ENCODE measurements at places on chromosomes 4 and X.

DNA sequence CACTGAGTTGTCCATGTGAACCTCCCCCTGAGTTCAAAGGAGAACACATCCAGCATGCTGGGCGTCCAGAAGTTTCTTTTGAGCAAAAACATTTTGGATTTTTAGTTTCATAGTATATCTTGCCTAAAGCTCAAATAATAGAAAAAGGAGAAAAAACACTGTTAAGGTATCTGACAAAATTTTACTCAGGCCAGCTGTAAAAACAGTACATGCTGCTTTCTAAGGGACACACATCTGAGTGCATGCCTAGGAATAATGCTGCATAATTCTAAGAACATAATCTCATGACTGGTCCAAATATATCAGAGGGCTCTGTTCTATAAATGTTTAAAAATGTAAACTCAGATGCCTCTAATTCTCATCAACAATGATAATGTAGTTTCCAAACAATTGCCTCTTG, 561.3 kb upstream of the INTU start:
- DNase-seq = no peak

- DNase-seq = no peak
These were observed 165.6 kb upstream of the S100G start for GRCh38 chrX:16484338-16484737.

DNA sequence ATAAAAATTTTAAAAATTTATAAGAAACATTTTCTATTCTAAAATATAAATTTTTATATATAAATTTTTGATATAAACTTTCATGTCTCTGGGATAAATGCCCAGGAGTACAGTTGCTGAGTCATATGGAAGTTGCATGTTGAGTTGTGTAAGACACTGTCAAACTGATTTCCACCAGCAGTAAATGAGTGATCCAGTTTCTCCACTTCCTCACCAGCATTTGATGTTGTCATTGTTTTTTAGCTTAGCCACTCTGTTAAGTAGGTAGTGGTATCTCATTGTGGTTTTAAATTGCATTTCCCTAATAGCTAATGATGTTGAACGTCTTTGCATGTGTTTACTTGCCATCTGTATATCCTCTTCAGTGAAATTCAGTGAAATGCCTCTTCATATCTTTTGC, 66.5 kb downstream of the MAMLD1 start:
- DNase-seq = no peak

- no peak for DNase-seq
These were observed 27.9 kb upstream of the NFXL1 start for GRCh38 chr4:47942081-47942819.

GRCh38 chr4:185210102-185210981, 944 bp downstream of the SNX25 start:
- DNase-seq = no peak

DNA sequence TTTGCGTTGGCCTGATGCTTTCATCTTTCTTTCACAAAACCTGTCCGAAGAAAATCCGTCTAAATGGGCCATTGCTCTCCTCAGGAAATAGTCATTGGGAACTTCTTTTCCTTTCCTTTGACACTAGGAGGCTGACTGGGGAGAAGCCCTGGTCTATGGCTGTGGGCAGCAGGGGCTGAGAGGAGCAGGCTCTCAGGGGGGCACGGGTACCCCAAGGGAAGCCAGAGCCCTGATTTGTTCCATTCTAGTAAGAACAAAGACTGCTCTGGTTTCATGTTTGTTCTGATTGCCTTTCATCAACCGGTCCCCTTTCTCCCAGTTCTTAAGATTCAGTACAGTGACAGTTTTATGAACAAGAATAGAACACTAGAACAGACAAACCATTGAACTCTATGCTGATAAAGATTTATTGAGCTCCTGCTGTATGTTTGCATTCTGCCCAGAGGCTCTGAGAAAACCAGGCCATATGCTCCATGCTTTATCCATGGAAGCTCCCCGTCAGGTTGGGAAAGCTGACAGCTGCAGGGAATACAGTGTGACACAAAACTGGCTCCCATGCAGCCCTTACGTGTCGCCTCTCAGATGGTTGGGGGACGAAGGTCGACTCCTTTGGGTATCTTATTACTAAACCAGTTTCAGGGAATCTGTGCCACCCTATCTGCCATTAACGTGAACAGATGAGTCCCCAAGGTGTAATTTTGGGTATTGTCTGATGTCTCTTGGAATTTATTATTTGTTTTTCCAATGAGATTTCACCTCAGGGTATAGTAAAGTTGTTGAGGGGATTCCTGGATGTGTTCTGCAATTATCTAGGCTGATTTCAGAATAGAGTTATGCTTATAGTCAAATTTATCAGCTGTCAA, 72.4 kb upstream of the MSANTD1 start:
- DNase-seq = no peak

DNA sequence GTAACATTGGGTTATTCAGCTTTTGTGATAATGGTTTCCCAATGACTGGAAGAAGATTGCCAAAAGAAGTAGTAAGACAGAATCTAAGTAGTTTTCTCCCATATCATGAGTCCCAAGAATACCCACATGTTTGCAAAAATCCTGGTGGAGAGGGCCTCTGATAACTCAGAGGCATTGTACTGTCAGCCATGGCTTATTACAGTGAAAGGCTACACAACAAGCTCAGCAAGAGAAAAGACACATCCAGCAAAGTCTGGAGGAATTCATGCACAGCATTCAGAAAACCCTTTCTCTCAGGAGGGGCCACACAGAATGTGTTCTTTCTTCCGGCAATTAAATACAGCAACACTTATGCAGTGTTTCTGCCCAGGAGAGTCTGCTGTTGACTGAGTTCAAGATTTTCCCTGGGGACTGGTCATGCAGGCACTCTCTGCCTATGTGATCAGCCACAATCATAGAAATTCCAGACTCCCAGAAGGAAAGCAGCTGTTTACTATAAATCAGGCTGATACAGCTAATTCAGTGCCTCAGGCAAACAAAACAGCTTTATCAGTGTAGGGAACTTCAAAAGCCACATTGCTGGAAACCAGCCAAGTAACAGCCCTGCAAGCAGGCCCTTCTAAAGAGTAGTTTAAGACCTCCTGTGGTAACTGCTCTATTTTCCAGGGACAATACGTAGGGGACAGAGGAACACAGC, 937.1 kb downstream of the CCSER1 start:
- no peak for DNase-seq

DNA sequence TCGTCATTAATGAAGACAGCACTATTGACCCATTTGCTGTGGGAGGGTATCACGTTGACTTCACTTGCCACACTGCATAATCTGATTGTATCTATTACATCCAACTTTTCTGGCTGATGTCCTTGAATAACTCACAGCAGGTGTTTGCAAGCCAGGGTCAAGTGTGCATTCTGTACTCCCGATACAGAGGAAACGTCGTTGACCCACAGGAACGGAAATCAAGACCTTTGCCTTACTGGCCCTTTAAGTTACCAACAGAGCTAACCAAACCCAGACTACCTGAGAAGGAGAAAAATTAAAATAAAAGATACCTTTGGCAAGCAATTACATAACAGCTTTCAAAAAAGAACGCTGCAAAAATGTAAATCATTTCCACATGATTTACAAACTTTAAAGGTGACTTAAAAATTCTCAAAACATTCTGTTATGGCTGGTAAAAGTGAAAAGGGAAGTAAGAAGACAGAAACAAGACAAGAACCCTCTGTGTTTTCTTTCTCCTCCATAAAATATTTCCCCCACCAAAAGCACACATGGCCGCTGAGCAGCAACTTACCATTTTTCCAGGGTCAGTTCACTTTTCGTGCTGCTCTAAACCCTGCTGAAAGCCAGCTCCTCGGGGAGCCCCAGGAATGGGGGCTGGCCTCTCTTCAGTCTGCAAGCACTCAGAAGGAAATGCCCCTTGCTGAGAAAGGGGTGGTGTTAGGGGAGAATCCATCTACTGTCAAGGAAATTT, 6.5 kb upstream of the SHISA3 start:
- DNase-seq = no peak

DNA sequence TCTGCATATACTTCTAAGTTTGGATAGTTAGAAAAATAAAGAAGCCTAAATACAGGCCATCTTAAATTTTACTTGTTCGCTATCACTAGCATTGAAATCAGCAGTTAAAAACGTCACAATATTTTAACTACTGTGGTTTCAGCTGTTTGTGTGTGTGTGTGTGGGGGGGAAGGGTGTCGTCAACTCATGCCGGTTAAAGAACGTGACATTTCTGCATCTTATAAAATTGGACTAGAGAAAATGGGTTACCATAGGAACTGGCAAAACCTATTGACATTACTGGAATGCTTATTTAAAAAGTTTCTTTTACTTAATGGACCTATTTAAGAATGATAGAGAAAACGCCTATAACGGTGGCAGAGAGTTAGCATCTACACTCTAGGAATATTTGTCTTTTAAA, 1.2 kb upstream of the CNKSR2 start:
- DNase-seq = no peak

- DNase-seq = no peak
These were observed 245.7 kb downstream of the RBMX2 start for GRCh38 chrX:130647468-130647867.

GRCh38 chr4:10083331-10083771, 33.2 kb downstream of the WDR1 start:
- no peak for DNase-seq

GRCh38 chrX:11589641-11590040, 76.1 kb downstream of the ARHGAP6 start:
- DNase-seq = no peak

DNA sequence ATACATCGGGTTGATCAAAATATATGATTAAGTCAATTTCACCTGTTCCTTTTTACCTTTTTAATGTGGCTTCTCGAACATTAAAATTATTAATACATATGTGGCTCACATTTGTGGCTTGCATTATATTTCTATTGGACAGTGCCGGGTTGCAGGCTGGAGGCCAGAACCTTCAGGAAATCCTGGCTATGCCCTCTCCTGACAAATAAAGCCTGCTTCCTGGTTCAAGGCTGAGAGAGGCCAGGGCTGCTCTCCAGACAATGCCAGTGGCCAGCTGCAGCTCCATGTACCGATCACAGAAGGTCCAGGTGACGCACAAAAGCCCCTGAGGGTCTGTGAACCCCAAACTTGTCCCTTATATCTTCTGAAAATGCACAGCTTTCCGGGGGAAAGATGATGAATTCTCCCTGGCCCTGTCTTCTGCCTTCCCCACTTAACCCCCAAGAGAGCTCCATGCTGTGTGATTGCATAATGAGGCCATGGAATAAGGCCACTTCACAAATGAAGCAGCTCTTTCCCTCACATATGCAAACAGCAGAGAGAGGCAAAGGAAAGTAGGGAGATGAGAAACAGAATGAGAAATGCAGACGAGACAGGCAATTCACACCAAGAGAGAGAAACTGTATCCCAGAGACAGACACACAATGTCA, 241.2 kb downstream of the BCOR start:
- no peak for DNase-seq

- no peak for DNase-seq
These were observed 78.8 kb downstream of the HADH start for GRCh38 chr4:108068442-108068841.

GRCh38 chr4:164383358-164384220, 370.3 kb upstream of the SMIM31 start:
- no peak for DNase-seq

- DNase-seq = no peak
These were observed 962.5 kb downstream of the ADGRL3 start for GRCh38 chr4:62162606-62163005.

DNA sequence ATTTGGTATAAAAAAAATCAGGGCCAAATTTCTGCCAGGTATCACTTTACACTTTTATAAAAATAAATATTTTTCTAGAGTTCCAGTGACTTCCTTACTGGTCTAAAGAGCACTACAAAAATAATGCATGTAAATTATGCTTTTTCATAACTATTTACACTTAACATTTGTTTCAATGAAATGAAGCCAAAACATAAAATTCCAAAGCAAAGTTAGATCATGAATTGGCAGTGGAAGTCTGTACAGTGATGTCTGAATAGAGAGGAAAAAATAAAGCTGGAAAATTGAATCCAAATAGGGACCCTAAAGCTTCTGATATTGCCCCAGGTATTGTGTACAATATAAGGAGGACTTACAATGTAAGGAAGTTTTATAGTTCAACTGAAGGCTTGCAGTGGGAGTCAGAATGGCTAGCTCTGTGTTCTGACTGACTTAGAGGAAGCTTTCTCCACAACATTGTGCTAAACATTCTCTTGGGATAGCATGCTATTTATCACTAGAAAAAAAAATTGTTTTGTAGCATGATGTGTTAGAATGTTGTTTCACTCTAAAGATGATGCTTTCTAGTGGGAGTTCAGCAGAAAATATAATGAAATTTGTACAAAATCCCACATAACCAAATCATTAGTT, 288.2 kb upstream of the UGT8 start:
- no peak for DNase-seq

DNA sequence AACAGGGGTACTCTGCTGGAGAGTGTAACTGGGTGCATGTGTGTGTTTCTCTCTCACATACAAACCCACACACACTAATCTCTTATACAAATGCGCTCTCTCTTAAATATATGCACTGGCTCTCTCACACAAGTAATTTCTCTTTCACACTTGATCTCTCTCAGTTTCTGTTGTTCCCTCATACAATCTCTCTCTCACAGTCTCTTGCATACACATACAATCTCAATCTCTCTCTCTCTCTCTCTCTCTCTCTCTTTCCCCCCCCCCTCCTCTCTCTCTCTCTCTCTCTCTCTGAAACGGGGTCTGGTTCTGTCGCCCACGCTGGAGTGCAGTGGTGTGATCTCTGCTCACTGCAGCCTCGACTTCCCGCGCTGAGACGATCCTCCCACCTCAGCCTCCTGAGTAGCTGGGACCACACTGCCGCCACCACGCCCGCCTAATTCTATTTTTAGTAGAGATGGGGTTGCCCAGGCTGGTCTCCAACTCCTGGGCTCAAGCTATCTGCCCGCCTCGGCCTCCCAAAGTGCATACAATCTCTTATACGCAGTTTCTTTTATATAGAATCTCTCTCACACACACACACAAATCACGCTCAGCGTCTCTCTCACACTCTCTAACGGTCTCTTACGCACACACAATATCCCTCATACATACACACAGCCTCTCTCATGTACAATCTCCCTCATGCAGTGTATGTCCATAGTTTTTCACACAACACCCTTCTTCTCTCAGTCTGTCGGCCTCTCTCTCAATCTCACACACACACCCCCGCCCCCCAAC, 518 bp upstream of the FAM241A start:
- peak; percentile 37 for DNase-seq

Measured in SHP77 treated with DMSO at 0.1 percent for 48 hours (cell line).